ENCODE measurements at places on chromosomes 11 and 22.

- no peak for DNase-seq
These were observed 184.9 kb downstream of the CASP12 start for GRCh38 chr11:104713401-104713800.

- no peak for DNase-seq
These were observed 20.0 kb downstream of the CYP2R1 start for GRCh38 chr11:14872032-14872431.

GRCh38 chr22:48415520-48415919 is 1412.2 kb downstream of the BRD1 start:
- no peak for DNase-seq

DNA sequence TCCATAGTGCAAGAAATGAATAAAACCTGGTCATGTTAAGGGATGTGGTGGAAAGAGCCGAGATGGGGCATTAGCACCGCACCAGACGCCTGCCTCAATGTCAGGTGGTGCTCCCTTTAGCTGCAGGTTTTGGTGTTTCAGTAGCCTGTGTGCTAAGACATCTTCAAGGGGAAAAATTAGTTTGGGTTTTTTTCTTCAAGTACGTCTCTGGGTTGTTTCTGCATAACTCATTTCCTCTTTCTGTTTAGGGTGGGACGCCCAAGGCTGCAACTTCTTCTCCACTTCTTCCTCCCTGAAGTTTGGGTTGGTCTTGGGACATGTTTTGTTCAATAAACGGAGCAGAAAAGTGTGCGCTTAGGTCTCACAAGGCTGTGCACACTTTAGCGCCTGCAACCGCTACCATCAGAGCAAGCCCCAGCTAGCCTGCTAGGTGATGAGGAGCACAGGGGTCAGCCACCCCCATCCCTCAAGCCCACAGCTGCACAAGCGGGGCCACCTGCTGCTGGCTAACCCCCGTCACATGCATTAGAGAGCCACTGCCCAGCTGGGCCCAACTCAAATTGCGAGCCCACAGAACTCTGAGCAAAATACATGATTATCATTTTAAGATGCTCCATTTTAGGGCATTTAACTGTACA is 1495.7 kb downstream of the TBC1D22A start:
- no peak for DNase-seq

DNA sequence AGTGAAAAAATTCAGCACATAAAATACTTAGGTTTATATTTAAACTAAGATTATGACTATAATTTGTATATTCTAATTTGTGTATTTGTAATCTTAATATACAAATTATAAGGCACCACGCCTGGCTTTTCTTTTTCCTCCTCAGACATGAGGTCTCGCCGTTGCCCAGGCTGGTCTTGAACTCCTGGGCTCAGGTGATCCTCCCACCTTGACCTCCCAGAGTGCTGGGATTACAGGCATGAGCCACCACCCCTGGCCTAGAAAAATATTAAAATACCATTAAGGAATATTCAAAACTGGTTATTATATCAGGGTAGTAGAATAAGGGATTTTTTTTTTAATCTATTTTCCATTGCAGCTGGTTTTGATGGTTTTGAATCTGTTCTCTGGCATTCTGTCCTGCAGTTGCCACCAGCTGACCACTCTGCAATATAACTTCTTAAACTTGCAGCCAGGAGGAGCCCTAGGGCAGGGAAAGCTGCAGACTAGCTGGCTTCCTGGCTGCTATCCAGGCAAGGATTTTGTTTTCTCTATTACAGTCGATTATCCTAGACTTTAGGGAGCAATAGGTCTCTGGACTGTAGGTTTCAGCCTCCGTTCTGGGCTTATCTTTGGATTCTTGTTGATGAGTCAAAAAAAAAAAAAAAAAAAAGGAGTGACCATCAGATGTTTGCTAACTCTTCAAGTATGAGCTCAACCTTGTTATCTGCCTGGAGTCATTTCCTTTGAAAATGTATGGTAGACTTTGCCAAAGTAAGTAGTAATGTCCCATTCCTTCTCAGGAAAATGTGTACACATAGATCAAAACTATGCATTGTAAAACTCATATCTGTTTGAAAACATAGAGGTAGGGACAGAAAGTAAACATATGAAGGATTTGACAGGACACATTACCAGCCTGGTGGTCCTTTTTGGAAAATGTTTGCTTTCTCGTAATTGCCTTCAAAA is 13.2 kb downstream of the POLA2 start:
- no peak for DNase-seq

- DNase-seq = no peak
These were observed 44.0 kb upstream of the CALCA start for GRCh38 chr11:15016200-15016599.

GRCh38 chr11:1630271-1630670 is 696 bp downstream of the KRTAP5-5 start:
- DNase-seq = no peak

DNA sequence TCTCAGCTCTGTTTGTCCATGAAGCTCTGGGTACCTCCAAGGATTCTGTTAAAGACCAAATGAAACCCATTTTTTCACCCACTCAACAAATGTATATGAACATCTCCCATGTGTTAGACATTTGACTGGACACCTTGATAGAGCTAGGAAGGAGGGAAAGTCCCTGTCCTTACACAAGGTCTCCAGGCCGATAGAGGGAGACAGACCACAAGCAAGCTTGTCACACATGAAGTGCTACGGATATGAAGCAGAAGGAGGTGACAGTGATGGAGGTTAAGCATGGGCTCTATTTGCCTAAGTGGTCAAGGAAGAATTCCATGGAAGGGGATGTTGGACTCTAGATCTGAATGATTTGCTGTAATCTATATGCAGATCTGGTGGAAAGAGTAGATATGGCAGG is 138.5 kb downstream of the MYO18B start:
- DNase-seq = no peak

DNA sequence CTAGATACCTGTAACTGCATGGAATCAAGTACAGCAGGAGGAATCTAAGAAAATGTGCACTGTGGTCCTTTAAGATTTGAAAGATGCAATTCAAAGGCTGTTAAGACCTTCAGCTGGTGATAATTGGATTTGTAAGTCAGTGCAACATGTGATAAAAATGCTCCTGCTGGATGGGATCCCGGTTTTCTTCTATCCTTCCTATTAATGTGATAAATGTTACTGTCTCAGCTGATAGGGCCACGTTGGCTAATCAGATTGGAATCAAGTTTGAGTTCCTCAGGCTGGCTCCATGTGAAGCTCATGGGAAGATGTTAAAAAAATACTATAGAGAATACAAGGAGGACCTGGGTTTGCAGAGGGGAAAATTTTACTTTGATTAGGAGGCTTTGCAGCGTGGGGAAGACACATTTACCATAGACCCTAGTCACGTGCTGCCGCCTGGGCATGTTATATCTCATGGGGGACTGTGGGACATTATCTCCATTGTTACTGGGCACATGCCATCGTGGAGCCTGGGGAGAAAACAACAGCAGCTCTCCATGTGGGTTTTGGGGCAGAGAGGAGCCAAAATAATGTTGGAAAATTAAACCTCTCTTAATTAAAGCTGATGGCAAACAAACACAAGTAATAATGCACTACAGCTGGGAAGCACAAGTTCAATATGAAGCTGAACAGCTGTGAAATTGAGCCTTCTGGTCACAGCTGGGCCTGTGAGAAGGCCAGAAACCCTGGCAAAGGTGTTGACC is 652.5 kb downstream of the NTM start:
- no peak for DNase-seq

GRCh38 chr22:50009251-50009650 is 3.3 kb downstream of the IL17REL start:
- no peak for DNase-seq

- DNase-seq = no peak
These were observed 655.9 kb upstream of the TENM4 start for GRCh38 chr11:80096736-80097135.

DNA sequence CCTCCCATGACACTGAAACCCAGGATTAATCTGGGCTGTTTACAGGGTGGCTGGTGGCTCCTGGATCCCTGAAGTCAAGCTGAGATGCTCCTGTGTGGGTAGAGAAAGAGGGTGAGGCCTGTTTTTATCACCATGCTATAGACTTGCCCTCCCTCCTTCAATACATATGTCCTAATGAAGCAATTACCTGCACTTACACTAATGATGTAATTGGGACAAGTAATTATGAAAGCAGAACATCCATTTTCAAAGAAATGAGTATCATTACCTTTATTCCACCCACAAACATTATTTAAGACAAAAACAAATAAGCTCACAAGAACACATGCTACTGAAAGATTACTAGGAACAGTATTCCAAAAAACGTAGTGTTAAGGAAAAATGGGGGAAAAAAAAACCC is 64.3 kb upstream of the CHRM4 start:
- DNase-seq = no peak

DNA sequence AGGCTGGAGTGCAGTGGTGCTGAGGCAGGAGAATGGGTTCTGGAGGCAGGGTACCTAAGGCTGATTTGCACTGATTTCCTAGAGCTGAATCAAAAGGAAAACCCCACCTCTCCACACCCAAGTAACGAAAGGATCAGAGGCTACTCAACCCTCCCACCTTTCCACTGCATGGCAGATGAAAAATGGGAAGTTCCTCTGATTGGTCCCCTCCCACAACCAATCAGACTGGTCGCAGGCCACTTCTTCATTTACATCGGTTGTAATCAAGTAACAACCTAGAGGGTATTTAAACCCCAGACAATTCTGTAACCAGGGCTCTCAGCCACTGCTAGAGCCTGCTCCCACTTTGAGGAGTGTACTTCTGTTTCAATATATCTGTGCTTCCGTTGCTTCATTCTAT is 18.6 kb upstream of the PARVB start:
- no peak for DNase-seq

All from stimulated activated CD8-positive, alpha-beta memory T cell treated with anti-CD3 and anti-CD28 coated beads, Interleukin-4, amount 100 ng/mL, for 1 hour (primary cell).